Stimulated activated memory B cell treated with anti-CD40 and anti-IgM and Interleukin-4, amounts not matched to agents 10 μg/mL and 1 μg/mL and 100 μg/mL, for 72 hours (primary cell): ENCODE measurements at places on chromosomes 2 and 18.

GRCh38 chr18:51603551-51603950 is 406.1 kb upstream of the MEX3C start:
- no peak for ATAC-seq

DNA sequence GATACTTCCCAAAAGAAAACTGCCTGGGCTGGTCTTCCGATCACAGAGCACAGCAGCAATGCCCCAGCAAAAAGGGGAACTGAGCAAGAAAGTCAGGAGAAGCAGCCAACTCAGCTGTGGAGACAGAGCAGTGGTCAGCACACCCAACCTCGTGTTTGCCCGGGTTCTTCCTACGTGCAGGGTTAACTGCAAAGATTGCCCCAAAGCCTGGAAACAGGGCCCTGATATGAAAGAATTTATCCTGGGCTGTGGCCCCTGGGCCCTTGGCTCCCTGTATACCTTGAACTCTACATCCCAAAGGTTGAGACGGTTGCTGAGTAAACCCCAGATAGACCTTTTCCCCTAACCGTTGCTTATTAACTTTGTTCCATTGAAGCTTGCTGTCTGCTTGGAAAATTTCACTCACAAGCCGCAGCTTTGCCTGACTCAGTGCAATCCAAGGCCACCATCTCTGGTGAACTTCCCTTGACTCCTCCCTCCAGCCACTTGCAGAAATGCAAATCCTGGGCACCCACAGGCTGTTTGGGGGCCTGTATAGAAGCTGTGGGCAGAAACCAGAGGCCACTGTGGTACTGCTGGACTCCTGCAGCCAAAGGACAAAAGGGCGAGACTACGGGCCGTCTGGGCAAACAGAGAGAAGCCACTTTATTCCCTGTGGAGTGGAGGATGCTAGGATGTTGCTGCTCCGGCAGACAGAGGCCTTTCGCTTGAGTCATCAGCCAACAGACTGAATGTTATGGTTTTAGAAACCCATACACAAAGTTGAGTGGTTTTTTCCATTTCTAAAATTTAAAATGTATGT is 18.2 kb downstream of the NRP2 start:
- peak; percentile 84 for ATAC-seq

GRCh38 chr2:99672766-99673350 is 183.0 kb upstream of the REV1 start:
- ATAC-seq = no peak

DNA sequence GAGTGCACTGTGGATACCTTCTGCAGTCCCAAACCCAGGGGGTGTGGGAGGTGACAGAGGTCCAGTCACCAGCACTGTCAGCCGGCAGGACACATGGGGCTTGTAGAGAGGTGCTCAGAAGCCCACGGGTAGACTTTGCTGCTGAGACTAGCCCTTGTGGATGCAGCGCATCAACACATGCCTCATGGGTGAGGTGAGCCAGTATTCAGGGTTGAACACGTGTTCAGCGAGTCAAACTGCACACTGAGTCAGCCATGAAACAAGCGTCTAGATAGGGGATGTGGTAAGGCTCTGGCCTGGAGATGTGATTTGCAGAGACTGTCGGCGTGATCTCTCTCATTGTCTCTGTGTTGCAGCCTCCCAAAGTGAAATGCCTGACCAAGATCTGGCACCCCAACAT is 35.8 kb upstream of the SCLY start:
- ATAC-seq = no peak
